ENCODE measurements at places on chromosomes 11 and 22. TPM values are rescaled to one million over a fixed set of nuclear protein-coding genes. Genes with fewer than 3 reads are reported as not detected.

DNA sequence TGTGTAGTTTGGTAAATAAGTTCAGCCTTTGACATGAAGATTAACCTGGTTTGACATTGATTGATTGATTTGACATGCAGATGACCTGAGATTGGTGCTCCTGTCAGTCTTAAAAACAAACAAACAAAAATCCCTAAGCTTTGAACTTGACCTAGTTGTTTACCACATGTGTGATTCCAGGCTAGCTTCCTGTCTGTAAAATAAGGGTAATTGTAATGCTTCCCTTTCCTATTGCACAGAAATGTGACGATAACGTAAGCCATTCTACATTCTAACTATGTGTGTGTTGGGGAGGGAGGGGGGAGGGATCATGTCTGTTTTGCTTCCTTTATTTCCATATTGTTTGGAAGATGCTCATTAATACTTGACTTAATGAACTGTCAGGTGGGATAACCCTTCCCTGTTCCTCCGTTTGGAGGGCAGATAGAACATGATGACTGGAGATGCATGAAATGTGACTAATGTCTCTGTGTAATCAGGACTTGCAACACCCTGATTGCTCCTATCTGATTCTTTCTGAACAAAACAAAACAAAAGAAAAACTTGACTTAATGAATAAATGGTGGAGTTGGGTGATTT is 106.1 kb upstream of the CLMP start:
- DNase-seq, result peak; percentile 56

DNA sequence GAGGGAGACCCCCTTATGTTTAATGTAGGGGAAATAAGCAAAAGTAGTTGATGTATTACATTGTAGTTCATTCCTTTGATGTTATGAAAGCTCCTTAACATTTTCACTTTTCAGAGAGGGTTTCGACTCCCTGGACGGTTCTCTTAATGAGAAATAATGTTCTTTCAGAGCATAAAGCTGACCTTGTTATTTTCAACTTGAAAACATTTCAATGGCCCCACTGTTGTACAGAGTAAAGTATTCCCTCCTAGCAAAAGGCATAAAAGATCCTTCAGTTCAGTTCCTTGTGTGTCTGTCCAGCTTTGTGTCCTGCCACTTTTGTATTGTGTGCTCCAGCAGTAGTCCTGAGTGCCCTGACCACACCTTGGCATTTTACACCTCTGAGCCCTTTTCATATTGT is 63.9 kb downstream of the UVRAG start:
- DNase-seq, result no peak

DNA sequence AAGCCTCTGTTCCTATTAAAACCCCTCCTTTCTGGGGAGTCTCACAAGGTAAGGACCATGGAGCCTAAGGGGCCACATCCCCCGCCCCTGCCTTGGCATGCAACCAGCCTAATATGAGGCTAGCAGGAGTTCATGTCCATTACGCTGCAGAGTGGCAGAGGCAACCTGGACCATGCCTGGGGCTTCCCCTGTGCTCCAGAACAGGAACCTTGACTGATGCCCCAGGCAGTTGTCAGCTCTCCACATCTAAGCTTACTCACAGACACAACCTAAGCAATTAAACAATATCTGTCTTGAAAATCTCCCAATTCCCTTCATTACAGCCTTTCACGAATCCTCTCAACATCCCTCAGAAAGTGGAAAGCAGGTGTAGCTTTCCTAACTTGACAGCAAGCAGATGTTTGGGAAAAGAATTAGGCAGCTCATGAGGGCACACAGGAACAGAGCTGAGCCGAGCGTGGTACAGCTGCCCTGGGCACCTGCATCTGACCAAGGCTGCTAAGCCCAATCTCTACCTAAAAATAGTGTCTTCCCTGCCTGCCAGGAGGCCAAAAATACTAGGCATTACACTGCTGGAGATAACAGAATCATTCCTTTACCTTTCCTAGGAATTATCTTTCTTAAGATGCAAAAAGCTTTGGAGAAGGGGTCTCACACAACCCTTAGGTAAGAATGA is 20.8 kb downstream of the C11orf71 start:
- no peak for DNase-seq

DNA sequence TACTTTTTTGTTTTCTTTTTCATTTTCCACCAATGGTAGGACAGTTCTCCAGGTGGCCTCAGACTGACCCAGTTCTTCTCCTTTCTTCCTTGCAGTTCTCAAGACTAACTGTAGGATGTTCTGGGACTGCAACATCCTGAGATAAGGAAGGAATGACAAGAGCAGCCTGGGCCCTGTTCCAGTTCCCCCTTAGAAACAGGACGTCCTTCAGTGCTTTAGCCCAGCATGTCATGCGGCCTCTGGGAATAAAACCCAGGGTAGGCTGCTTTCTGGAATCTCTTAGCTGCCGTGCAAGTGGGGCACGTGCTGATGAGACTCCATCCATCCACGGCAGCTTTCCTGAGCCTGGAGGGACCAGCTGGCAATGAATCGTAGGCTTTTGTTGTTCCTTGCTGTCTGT is 24.0 kb upstream of the CADM1 start:
- DNase-seq, result no peak

- no peak for DNase-seq
Measured at GRCh38 chr11:12882670-12883069, 126.4 kb upstream of the RASSF10 start.

DNA sequence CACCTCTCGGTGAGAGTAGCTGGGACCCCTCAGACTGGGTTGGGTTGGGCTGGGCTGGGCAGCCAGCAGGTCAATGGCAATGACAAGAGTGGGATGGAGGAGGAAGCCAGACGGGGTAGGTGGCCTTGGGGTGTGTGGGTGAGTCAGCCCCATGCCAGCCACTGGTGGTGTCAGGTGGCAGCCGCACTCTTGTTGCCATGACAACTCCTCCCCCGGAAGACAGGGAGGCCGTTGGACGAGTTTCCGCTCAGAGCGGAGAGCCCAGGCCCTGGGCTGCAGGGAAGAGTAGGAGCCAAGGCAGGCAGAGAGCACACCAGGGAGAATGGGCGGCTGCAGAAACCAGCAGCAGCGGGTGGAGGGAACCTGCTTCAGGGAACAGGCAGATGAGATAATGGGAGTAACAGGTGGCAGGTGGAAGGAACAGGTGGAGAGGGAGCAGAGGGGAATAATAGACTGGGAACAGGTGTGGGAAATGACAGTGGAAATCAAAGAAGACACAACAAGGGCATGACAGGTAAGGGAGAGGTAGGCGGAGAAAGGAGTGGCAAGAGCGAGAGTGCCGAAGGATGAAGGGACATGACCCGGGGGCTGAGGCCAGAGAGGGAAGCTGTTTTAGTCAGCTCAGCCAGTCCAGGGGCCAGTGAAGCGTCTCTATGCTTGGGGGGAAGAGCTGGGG is 8.7 kb downstream of the SPTBN2 start:
- no peak for DNase-seq

- no peak for DNase-seq
Measured at GRCh38 chr11:114209343-114209742, 86.9 kb upstream of the NNMT start.

- no peak for DNase-seq
Measured at GRCh38 chr11:108901359-108901758, 236.5 kb downstream of the DDX10 start.

DNA sequence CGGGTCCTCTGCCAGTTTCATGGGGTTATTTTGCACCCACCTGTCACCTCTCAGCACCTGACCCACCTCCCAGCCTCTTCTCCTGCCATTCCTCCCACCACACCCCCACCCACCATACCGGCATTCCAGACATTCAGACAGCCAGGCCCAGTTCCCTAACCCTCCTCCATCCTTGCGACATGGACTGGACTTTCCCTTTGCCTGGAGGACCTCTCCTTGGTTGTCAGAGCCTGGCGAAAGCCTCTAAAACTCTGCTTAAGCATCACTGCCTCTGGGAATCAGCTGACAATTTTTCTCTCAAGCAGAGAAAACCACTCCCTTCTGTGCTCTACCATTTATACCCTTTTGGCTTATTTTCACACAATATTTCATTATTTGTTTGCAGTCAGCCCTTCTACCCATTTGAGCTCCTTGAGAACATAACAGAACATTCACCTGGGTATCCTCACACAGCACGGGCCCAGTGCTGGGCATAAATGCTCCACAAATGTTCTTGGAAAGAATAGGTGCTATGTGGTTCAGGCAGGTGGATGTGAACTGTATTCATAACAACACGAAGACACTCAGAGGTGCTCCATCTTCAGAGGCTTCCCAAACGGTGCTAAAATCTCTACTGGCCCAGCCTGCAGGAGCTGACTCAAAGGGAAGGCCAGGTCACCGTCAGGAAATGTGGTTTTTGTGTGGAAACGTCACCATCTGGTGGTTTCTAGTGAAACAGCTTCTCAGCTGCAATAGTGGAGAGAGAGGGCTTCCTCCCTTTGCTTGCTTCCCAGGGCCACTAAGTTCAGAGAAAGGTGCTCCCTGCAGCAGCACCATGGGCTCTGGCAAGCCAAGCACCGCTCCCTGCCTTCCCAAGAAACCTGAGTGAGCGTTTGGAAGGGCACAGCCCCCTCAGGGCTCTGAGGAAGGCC is 10.4 kb downstream of the SPATA19 start:
- DNase-seq, result peak; percentile 4

The KCNJ1 gene
- total RNA-seq, result 0.25 TPM

The ZNF70 gene
- total RNA-seq, result 5.9 TPM
